Omental fat pad (tissue), 4 donors: ENCODE measurements at places on chromosomes 12 and 14. TPM values are rescaled to one million over a fixed set of nuclear protein-coding genes. Genes with fewer than 3 reads are reported as not detected.

Gene B3GNT4
- not detected for total RNA-seq

Gene TBX5
- total RNA-seq = not detected

Gene MTA1
- total RNA-seq = 35.4 TPM

Gene KCNMB4
- total RNA-seq = 4.4 TPM

Gene PPP1R12A
- 153 TPM for total RNA-seq

Gene AKAP6
- total RNA-seq = 8.7 TPM

Gene MYF6
- total RNA-seq = not detected

Gene COX8C
- total RNA-seq = not detected

Gene CLEC6A
- total RNA-seq = not detected

Gene KRT72
- not detected for total RNA-seq

Gene TTC9
- total RNA-seq = 1.1 TPM
